ENCODE measurements at places on chromosomes 6 and 20.

- no peak for DNase-seq
Observed at GRCh38 chr20:3738111-3739053, 5.9 kb downstream of the HSPA12B start.

DNA sequence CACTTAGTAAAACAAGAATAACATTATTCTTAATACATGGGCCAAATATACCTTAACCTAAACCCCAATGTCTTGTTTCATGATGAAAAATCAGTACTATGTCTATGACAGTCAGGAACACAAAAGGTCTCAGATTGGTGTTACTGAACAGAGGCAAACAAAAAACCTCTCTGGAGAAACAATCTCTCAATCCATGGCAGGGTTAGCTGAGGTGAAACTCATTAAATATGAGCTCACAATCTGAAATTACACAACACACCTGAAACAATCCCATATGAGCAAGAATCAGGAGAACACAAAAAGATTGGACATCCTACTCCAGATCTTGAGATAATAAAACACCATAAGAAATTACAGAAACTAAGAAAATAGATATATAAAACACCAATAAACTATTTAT is 6.5 kb upstream of the SLC17A4 start:
- no peak for DNase-seq

- no peak for DNase-seq
Observed at GRCh38 chr6:12298017-12298978, 8.1 kb downstream of the EDN1 start.

DNA sequence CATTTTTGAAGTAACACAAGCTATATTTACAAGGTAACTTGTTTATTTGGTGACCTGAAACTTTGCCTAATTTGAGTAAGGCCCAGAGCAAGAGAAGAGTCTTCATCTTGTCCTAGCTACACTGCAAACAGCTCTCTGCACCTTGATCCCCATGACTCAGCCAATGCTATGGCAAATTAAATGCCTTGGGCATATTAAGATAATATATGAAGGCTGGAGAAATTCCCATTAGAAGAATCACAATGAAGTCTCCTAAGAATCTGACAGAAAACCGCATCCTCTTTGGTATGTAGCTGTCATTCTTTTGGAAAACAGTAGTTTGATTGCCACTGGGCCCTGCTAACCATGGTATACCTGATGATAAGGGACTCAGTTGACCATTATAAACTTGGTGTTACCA is 204.5 kb downstream of the UBE3D start:
- no peak for DNase-seq

GRCh38 chr20:43165611-43166010 is 24.1 kb downstream of the PTPRT start:
- DNase-seq = no peak

DNA sequence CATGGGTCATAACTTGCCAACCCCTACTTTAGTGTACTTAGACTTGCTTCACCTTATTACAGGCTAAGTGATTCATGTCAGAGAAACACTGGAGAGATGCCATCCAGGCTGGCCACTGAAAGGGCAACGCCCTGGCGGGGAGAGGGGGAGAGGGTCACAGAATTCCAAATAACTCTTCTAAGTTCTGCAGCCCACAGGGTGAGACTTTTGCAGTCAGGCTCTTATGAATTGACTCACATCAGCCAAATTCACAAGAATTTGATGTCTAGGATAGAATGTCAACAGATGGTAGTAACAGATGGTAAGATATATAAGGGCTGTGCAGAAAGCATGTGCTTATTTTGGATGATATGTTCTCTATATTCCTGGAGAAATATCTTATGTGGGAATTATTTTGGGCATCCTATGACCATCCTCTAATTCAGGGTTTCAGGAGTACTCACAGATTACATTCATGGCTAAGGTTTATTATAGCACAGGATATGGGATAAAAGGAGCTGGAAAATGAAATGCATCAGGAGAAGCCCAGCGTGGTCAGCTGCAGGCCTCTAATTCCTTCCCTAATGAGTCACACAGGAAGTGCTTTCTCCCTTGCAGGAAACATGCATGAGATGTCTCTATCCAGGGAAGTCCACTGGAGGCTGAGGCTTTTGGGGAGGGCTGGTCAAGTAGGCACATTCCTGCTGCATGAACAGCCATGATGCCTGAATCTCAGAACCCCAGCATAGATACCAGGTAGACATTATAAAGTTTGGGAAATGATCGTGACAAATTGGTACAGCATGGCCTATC is 58.7 kb upstream of the RIN2 start:
- no peak for DNase-seq

- no peak for DNase-seq
Observed at GRCh38 chr6:387293-387741, 4.2 kb upstream of the IRF4 start.

GRCh38 chr6:169829786-169830185 is 78.4 kb downstream of the ERMARD start:
- DNase-seq = no peak

- DNase-seq = no peak
Observed at GRCh38 chr20:536426-537010, 7.1 kb downstream of the CSNK2A1 start.

GRCh38 chr6:115203381-115203780 is 857.3 kb downstream of the FRK start:
- no peak for DNase-seq

- no peak for DNase-seq
Observed at GRCh38 chr6:107784669-107785068, 39.4 kb downstream of the SCML4 start.

GRCh38 chr6:25014791-25015560 is 79.2 kb upstream of the RIPOR2 start:
- DNase-seq = peak; percentile 67

DNA sequence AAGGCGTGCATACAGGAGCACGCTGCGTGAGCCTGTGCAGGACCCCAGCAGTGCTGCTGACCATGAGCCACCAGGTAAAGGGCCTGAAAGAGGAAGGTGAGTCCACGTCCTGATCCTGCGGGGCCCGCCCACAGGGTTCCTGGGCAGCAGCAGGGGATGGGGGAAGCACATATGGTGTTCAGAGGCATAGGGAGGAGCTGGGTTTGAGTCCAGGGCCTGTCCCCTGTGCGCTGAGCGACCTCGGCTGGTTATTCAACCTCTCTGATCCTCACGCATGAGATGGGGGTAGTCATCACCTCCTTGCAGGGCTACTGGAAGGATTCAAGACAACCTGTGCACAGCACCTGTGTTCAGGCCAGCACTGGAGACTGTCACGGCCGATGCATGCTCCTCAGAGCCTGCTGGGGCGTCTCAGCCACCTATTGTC is at the start of gene TMC2:
Gene TMC2 (plus strand): TSS at position 14 of the 427 bp plus-strand sequence. CDS start 49 bp downstream, at position 63.
- no peak for DNase-seq

GRCh38 chr6:68038815-68039408 is 596.2 kb upstream of the ADGRB3 start:
- DNase-seq = no peak

- no peak for DNase-seq
Observed at GRCh38 chr6:21900730-21901129, 307.2 kb downstream of the SOX4 start.

DNA sequence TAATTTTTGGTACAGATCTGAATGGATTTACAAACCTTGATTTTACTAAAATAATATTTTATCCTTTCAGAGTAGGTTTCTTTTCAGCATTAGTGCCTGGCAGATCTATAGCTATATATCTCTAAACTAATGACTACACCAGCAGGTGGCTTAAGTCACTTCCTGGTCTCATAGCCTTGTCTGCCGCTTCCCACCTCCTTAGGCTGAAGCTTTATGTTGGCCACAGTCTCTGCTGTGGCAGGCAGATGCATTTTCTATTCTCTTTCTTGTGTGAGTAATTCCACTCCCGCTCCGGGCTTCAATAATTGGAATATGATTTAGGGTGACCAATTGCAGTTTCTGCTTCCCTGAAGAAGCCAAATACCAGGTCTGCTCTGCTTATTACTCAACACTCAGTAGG is 226.8 kb upstream of the HS3ST5 start:
- DNase-seq = no peak

DNA sequence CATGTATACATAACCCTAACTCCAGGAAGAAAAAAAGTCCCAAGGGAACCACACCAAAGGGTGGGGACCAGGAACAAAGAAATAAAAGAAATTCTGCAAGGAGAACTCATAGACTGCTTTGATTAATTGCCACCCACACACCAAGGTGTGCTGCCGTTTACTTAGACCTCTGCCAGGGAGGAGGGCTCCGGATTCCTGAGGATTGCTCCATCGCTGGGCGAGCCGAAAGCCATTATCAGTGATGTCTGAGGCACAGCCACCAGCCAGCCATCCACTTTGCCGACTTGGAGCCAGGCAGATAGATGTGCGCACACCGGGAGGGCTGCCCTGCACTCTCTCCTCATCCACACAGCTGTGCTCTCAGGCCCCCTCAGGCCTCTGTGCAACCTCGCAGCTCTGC is 272.7 kb upstream of the FOXQ1 start:
- DNase-seq = no peak

DNA sequence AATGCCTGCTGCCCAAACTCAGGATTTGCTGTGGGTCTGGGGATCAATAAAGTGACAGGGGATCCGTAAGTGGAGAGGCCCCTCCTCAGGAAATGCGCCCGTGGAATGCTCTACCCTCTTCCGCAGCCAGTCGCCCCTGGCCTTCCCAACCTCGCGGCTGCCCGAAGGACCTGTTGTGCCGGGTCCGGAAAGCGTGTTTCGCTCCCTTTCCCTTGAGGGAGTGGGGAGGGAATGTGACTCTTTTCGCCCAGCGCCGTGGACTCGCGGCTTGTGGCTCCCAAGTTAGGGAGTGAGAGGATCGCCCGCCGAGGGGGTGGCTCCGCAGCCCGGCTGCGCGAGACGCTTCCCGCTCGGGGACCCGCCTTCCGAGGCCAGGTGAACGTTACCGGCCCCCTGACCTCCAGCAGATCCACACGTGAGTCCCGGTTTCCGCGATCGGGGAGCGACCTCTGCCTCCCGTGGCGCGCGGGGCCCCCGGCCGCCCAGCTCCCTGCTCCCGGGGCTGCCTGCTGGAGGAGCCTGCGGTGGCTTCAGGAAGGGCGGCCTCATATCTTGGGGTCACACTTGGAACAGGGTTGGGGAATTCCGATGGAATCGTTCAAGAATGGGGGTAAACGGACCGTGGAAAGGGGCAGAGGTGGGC is 666 bp downstream of the TPD52L1 start:
- DNase-seq = no peak

GRCh38 chr6:32113386-32114352 is 4.5 kb upstream of the TNXB start:
- no peak for DNase-seq

DNA sequence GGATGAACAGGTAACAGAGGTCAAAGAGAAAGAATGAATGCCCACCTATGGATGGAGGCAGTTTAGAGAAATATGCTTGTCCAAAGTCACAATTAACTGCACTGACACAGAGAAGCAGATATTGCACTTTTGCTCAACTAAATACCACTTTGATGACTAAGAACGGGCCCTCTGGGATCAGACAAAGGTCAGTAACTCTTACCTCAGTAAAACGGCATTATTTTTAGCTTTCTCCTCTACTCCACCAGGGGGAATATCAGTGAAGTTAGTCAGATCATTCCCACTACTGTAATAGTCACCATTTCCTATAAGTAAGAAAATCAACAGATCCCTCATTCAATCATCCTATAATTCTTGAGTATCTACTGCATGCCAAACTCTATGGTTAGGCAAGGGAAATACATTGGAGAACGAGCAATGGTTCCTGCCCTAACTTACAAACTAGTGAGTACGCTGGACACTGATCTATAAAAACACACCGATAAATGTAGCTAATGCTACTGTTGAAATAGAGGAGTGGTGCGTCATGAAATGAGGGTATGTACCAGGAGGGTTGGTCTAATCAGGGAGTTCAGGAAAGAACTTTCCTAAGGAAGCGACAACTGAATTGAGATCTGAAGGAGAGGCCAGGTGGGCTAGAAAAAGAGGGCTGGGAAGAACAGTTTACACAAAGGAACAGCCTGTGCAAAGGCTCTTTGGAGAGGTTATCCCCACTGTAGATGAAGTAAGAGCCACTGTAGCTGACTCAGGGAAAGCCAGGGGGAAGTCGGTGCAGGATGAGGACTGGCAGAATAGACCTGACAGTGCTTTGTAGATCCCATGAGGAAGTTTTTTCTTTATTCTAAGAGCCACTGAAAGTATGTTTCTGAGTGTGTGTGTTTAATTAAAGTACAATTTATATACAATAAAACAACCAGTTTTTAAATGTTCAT is 9.2 kb downstream of the ECI2 start:
- no peak for DNase-seq

DNA sequence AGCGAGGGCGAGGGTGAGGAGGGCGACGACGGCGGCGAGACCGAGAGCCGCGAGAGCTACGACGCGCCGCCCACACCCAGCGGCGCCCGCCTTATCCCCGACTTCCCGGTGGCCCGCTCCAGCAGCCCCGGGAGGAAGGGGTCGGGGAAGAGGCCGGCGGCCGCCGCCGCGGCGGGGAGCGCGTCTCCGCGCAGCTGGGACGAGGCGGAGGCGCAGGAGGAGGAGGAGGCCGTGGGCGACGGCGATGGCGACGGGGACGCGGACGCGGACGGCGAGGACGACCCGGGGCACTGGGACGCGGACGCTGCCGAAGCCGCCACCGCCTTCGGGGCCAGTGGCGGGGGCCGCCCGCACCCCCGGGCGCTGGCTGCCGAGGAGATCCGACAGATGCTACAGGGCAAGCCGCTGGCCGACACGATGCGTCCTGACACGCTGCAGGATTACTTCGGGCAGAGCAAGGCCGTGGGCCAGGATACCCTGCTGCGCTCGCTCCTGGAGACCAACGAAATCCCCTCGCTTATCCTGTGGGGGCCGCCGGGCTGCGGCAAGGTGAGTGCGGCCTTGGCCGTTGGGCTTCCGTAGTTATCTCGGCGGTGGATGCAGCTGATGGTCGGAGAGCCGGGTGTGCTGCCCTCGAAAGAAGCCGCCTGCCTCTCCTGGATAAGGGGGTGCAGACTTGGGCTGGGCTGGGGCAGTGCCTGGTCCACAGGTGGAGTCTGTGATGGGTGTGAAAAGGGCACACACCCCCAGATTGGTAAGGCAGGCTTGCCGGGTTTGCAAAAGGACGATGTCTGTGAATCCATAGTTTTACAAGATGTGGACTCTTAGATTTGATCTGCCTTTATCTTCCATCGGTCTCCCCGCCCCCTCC is 938 bp downstream of the WRNIP1 start:
- peak; percentile 35 for DNase-seq

GRCh38 chr6:7425808-7426190 is 36.2 kb downstream of the RIOK1 start:
- DNase-seq = no peak

DNA sequence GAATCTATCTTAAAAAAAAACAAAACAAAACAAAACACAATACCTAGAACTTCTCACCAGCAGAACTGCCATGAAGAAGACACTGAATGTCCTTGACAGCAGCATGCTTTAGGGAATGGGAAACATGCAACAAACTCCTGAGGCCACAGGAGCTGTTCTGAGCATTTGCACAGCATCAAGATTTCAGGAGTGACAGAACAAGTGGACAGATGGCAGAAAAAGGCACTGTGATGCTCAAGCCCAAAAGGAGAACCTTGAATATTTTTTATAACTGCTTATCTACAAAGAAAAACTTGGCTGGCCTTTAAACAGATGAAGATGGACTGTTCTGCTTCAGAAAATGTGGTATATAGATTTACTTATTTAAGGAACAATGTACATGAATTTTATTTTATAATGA is 158.9 kb downstream of the RALGAPA2 start:
- DNase-seq = no peak
